CD4-positive, alpha-beta T cell treated with Interleukin-17A for 1 hour (primary cell): ENCODE measurements at places on chromosomes 1 and 21.

DNA sequence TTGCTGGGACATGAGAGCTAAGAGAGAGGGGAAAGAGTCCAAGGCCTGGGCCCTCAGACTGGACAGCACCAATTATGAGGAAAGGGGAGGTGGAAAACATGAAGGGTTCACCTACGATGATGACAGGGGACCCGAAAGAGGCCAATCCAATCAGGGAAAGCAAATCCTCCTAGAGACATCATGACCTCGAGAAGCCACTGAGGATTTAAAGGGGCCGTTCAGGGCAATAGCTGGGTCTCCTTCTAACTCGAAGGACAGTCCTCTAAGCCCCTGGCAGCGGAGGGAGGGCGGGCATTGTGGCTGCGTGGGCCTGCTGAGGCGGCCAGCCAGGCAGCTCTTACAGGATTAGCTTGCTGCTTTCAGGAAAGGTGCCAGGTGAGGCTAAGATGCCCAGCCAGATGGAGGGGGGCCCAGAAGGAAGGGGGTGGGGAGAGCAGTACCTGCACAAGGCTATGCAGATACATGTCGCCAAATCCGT lies 7.4 kb downstream of the MEF2D start:
- DNase-seq, result no peak

DNA sequence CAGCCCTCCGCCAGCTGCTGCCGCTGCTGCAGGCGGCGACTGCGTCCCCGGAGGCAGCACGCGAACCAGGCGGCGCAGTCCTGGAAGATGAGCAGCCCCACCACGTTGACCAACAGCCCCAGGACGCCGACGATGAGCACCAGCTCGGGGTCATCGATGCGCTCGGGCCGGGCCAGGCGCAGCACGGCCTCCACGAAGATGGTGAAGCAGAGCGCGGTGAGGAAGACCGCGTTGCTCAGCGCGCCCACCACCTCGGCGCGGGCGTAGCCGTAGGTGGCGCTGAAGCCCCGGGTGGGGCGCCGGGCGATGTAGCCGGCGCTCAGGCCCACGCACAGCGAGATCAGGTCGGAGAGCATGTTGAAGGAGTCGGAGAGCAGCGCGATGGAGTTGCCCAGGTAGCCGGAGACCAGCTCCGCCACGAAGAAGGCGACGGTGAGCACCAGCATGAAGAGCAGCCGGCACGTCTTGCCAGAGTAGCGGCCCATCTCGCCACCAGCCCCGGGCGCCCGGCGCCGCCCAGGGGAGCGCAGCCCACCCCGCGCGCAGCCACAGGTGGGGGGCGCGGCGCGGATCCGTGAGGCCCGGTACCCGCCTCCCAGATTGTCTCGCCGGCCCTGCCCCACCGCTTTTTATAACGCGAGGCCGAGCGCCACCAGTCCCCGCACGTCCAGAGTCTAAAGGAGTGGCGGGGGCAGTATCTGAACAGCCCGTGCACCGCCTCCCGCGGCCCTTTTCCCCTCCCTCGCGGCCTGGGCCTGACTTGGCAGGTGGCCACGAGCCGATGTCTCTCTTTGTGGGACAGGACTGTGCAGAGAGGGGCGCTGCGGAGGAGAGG lies at the start of gene SLC30A10:
Gene SLC30A10 (minus strand): TSS at position 602 of the 835 bp plus-strand sequence. CDS start 117 bp downstream, at position 485.
- no peak for DNase-seq

GRCh38 chr1:18802231-18802630 lies 57.2 kb downstream of the TAS1R2 start:
- DNase-seq, result no peak

GRCh38 chr1:47594627-47595026 lies 156.8 kb downstream of the FOXD2 start:
- no peak for DNase-seq

DNA sequence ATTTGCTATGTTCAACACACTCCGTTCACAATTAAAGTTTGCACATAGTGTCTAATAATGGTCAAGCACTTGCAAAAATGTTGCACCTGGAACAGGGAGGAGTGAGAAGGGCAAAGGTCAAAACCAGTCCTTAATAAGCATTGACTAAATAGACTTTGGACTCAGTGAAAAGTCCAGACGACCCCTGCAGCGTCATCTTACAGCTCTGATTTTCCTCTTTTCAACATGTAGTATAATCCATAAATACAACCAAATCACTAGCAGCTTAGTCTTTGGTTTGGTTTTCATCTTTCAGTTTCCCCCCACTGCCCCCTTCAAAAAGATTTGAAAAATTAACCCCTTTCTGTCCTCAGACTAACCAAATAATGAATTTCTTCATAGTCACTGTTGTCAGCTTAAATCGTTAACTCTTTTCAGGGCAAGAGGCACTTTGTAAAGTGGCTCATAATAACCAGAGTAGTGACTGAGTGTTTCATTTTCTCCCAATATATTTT lies 290.3 kb downstream of the PTPRC start:
- DNase-seq, result no peak

DNA sequence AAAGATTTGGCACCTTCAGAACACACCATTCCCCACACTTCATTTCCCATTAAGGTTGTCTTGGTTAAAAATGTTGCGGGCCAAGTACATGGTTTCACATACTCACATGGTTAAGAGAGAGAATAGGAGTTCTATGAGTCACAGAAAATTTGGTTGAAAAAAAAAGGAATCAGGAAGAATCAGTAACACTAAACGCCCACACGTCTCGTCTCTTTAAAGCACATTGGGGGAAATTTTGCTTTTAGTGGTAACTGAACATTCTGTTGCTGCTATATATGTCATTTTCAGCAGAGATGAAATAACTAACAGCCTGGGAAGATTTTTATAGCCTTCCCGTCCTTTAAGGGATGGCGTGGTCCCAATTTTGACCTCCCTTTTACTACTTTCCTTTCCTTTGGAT lies 132.9 kb upstream of the ERG start:
- DNase-seq, result no peak

DNA sequence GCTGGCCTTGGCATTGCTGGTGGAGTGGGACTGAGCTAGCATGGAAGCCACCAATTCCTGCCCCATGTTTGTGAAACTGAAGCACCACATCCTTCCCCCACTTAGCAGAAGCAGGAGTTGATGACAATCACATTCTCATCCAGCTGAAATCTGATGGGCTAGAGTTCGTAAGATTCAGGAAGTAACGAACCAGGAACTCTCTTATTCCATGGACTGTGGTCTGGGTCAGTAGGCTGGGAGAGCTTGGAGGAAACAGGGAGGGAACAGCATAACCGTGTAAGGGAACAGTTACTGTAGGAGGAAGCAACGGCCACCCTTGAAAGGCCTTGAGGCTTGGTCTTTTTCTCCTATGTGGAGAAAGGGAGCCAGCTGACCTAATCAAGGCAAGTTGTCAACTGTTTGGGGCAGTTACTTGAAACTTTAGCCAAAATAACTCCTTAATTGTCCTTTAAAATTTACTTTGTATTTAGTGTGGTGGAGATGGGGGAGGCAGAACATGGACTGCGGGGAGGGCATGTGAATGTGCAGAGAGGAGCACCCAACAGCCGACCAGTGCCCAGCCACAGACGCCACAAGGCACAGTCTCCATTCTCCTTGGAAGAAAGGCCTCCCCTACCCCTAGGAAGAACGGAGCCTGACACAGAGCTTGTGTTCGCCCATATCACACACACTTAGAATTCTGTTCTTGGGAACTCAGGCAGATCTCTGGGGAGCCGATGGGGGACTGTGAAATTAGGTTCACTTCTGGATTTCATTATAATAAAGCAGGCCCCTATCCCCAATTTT lies 2.0 kb upstream of the COQ8A start:
- DNase-seq, result no peak

DNA sequence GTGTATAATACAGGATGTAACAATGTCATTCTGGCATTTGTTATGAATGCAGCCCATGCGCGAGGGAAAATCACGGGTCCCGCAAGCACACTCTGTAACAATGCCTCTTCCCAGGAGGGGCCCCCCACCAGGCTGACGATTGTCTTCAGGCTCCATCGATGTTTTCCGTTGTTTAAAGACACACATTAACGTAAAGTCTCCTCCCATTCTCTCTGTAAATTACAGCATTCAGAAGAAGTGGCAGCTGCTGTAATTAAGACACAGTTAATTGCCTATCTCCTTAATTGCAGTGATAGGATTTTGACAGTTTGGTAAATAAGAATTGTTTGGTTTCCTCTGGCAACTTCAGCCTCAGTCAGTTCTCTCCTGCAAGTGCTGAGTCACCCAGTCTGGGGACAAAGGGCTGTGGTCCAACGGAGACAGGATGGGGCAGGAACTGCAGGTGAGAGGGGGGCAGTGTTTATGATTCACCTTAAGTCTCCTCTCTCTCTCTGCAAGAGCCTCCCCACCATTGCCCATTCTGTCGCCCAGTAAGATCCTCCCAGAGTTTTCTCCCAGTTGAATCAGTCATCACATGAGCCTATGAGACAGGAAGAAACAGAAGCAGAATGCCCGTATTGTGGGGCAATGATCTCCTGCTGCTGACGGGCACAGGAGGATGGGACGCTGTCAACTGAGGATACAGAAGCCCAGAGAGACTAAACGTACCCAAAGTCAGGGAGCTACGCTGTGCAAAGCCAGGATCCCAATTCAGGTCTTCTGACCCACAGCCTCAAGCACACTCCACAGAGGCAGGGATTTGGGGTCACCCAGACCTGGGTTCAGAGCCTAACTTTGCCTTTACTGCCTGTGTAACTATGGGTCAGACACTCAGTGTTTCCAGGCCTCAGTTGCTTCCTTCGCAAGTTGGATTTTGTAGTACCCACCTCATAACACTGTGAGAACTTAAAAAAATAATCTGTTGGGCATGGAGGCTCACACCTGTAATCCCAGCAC lies 110.0 kb downstream of the ADSS2 start:
- no peak for DNase-seq
